Fibroblast of skin of abdomen (primary cell): ENCODE measurements at places on chromosomes 12 and 14.

DNA sequence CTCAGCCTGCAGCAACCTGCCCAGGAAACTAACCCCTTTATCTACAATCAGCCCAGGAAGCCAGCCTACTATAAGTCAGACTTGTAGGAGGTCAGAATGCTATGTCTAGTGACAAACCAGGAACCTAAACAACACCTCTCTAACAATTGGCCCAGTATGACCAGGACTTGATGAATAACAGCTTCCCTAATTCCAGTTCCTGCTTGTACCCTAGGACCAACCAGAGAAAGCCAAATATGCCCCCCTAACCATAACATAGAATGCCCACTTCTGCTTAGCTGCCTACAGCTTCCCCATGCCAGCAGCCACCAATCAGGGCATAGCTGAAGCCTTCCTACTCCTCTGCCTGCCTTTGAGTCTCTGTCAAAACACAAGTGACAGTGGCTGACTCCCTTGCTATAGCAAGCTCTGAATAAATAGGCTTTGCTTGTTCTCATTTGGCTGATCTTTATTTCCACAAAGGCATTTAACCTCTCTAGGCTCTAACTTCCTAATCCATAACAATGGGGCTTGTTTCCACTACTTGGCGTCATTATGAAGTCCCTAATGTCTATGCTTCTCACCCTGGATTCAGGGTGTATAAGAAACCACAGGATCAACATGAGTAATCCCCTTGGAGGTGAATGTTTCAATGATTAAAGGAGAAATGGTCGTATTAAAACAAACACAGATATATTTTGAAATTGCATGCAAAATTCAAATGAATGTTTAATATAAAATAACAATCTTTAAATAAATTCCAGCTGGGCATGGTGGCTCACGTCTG, 220.2 kb downstream of the ANO6 start:
- no peak for DNase-seq

- no peak for DNase-seq
Measured at GRCh38 chr14:90815572-90815821, 733 bp downstream of the TTC7B start.

DNA sequence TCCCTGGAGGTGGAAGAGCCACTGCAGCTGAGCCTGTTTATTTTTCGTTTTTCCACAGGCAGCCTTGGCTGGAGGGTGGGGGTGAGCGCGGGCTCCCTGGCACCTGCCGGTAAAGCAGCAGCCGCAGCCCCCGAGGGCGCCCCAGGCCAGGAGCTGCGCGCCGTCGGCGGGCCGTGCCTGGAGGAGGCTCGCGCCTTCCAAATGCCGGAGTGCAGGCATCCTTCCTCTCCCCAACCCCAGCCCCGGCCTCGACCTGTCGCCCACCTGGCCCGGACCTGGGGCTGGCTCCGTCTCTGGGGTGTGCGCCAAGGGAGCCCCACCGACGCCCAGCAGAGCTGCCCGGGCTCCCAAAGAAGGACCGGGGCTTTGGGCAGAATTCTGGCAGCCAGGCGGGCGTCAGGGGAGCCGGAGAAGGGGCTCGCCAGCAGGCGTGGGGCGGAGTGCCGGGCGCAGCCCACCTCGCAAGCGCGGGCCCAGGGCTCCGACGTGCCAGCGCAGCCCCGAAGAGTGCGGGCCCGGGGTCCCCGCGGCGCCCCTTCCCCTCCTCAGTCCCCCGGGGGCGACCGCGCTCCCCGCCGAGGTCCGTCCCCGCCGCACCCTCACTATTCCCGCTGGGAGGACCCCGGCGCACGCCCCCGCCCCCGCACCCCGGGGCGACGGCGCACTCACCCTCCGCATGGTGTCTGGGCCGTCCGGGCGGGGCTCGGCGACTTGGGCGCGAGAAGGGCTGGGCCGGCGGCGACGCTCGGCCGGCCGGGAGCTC, 130.3 kb downstream of the NDUFA12 start:
- DNase-seq = no peak

DNA sequence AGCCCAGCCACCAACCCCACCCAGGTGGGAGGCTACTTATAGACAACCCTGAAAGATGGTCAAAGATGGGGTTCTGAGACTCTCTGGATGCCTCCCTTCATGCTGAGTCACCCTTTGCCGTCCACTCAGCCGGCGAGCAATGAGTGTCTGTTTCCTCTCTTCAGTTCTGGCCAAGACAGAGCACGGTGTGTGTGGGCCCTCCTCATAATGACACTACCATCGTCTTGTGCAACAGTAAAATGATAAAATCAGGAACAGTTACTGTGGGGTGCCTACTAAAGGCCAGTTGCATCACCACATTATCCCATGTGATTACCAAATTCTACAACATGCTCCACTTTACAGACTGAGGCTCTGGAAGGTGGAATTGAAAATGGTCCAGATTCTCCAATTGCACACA, 7.0 kb upstream of the BDKRB1 start:
- DNase-seq = peak; percentile 91

DNA sequence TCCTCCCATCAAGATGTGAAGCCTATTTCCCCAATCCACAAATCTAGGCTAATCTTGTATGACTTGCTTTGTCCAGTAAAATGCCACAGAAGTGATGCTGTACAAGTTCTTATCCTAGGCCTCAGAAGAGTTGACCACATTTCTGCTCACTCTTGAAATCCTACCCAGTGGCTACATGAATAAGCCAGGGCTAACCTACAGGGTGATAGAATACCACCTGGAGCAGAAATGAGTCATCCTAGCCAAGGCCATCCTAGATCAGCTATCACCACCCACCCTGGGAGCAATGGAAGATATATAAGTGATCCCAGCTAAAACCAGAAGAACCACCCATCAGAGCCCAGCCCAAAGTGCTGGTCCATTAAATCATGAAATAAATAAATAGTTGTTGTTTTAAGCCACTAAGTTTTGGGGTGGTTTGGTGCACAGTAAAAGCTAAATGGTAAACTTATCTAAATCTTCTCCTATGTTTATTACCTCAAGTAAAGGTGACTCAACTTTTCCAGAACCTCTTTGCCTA, 105.1 kb downstream of the RPS29 start:
- DNase-seq = no peak

- no peak for DNase-seq
Measured at GRCh38 chr12:112514926-112515642, 96.3 kb downstream of the PTPN11 start.

DNA sequence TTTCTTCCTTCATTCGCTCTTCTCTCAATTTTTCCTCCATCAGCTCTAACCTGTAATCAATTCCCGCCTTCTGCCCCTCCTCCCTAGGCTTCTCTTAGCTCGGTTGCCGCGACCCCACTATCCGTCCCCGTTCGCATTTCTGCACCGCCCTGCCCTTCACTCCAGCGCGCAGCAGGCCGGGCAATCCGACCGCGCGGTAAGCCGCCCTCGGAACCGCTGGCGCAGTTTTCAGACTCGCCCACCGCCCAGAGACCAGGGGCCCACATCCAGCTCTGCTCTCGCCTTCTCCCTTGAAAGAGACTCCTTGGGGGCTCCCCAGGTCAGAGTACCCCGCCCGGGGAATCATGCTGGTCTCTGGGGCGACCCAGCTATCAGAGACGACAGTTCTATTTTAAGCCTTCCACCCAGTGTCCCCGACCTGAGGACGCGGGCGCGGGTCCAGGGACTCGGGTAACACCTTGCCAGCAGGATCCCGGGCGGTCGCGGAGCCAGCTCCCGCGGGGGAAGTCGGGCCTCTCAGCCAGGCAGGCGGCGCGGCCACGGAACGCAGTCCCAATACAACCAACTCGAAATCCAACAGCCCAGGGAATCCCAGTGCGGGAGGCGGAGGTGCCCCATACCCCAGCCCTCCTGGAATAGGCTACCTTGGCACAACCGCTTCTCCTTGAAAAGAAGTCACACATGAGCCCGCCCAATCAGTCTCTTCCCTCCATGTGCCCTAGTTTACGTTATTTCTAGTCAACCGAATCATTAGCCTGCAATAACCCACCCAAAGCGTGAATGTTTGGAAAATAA, 5.7 kb upstream of the SLC38A4 start:
- DNase-seq = peak; percentile 14

DNA sequence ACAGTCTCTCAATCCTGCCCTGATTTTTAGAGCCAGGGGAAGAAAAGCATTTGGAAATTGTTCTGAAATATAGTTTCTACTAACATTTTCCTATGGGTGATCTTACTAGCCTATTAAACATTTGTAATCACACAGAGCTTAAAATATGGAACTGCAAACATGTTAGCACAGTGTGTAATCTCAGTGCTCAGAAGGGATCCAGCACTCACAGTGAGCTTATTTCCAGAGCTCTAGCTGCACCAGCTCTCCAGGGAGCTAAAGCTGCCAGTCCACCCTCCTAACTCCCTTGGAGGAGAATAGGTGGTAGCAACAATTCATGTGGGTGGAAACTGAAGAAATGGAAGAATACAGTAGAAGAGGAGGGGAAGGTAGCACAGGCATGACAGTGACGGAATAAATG, 64.9 kb upstream of the SYT1 start:
- no peak for DNase-seq

- DNase-seq = peak; percentile 43
Measured at GRCh38 chr14:55160989-55161388, 30.4 kb downstream of the DLGAP5 start.

DNA sequence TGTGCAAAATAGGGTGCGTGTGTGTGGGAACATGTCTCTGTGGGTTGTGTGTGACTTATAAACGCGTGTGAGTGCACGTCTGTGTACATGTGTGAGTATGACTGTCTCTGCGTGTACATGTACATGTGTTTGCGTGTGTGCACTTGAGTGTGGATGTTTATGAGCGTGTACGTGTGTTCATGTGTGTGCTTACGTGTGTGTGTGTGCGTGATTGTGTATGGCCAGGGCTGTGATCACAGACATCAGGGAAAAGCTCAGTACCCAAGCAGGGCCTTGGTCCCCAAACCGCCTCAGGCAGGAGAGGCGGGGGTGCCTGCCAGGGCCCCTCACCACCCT, 326.3 kb upstream of the DIO3 start:
- DNase-seq = no peak

- no peak for DNase-seq
Measured at GRCh38 chr12:102479099-102479885, 1.1 kb downstream of the IGF1 start.

DNA sequence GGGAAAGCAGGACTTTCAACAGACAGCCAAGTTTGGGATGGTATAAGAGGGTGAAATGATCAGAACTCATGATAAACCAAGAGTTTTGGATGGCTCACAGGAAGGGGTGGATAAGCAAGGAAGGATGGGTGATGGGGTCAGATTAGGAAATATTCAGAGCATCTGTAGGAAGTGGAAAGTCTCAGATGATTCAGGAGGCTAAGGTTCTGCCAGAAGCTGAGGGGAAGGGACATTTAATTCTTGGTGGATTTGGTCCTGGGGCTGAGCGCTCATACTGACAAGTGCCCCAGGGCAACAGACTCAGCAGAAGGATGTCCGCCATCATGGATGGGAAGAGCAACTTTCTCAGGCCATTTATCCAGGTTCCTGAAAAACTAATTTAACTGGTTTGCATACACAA, 28.4 kb upstream of the BDKRB2 start:
- DNase-seq = peak; percentile 26

DNA sequence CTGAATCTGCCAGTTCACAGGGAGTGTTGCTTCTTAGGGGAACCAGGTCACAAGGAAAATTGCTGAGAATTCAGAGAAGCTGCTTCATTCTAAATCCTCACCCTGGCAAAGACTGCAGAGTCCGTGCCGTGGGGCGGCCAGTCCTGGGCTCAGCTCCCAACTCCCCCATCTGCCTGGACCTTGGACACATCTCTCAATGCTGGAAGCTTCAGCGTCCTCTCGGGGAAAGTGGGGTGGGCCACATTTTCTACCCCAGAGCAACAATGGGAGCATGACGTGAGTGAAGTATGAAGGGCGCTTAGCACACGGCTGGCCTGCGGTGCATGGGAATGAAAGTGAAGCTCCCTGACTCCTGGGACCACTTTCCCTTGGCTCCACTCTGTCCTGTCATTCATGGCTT, 31.2 kb downstream of the HVCN1 start:
- no peak for DNase-seq

- peak; percentile 52 for DNase-seq
Measured at GRCh38 chr14:74302152-74302628, 544 bp downstream of the ABCD4 start.

- no peak for DNase-seq
Measured at GRCh38 chr14:68331991-68332390, 460.9 kb downstream of the ZFP36L1 start.

GRCh38 chr14:99808515-99808914, 15.3 kb downstream of the EML1 start:
- no peak for DNase-seq

DNA sequence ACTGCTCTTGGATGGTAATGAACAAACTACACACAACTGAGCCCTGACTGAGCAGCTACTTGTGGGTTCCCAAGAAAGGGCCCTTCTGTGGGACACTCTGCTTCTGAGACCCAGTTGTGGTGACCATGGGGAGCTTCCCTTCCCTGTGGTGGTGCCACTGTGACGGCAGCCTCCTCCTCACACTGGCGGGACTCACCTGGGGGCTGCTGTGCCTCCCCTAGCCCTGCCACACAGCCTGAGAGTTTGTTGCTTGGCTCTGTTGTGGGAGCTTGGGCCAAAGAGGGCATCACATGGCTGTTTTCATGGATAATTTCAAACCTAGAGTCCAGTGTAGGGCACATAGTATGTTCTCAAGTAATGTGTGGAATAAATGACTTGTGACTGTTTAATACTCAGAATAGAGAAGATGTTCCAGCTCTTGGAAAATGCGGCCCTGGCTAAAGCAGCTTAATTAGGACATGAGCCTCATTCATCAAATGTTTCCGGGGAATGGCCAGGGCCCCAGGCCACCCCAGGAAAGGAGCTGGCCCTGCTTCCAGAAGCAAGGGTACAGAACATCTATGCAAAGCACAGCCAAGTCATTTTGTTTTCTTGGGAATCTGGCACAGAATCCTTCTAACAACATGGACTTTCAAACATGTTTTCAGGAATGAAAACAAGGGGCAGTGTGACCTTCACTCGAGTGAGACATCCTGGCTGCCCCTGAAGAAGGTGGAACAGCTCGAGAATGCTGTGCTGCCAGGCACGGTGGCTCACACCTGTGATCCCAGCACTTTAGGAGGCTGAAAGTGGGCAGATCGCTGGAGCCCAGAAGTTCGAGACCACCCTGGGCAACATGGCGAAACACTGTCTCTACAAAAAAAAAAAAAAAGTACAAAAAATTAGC, 21.2 kb downstream of the ZFYVE21 start:
- DNase-seq = no peak

GRCh38 chr12:39807043-39807442, 187.4 kb upstream of the ABCD2 start:
- DNase-seq = no peak

DNA sequence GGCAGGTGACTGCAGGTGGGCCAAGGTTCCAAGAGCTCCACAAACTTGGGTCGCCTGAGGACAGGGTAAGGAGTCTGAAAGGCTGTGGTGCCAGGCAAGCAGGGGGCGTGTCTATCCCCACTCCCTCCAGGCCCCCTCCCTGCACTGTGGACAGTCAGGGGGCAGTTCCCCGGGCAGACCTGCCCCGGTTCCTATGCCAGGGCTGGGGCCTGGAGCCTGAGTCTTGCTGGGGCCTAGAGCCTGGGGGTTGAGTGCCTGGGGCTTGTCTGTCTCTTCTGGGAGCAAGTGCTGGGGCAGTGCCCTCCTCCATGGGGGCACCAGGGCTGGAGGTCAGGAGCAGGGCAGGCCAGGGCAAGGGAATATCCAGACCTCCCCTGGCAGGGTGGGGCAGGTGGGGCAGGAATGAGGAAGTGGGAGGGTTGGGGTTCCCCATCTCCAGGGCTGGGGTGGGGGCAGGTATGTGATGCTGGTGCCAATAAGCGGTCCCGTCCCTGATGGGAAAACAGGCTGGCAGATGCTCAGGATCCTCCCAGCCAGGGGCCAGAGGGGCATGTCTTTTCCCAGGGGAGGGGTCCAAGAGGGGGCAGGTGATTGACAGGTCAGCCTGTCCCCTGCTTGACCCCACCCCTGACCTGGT, 11.9 kb upstream of the TNFAIP2 start:
- no peak for DNase-seq
